Aorta (tissue), 5 donors: ENCODE measurements at places on chromosomes 7 and 10. TPM values are rescaled to one million over a fixed set of nuclear protein-coding genes. Genes with fewer than 3 reads are reported as not detected.

DNA sequence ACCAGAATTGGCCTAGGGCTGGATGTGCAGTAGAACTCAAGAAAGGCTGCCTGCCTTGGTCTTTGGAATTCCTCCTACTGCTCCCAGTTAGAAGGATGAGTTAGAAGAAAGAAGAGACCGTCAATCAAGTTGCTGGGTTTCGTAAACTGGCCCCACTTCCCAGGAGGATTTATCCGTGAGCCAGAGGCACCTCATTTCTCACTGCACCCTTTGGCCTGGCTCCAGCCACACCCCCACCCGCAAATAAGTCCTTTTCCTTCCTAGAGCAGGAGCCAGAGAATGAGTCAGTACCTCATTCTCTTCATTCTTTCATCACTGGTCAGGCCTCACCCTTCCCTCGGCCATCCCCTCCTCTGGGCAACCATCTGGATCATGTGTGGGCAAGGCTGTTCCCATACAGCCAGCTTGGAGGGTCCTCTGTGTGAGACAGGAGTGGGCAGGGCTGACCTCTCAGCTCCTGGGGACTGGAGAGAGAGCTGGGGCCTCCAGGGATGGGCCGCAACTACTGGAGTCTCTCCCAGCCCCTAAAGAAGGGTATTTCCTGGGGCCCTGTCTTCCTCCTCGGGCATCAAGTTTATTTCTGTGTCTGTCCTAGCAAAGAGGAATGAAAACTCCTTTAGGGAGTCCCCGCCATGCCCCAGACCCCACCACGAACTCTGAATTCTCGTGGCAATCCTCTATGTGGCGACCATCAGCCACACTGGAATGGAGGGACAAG is 87.2 kb upstream of the DUSP5 start:
- no peak for DNase-seq

DNA sequence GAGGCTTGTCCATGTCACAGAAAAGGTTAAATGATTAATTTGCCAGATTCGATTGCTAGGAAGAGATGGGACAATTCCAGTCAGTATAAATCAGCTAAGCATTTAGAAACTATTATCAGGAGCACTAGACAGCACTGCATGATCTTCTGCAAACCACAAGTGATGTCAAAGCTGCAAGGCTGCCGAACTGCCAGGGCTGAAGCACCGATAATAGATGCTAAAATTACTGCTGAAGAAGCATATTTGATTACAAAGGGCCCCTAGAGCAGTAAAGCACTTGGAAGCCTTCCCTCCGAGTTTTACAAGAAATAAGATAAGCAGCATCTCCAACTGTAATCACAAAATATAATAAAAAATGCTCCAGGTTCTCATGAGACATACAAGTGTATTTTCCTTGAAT is 40.6 kb downstream of the RNLS start:
- no peak for DNase-seq

The CPA2 gene
- 1.0 TPM for total RNA-seq

DNA sequence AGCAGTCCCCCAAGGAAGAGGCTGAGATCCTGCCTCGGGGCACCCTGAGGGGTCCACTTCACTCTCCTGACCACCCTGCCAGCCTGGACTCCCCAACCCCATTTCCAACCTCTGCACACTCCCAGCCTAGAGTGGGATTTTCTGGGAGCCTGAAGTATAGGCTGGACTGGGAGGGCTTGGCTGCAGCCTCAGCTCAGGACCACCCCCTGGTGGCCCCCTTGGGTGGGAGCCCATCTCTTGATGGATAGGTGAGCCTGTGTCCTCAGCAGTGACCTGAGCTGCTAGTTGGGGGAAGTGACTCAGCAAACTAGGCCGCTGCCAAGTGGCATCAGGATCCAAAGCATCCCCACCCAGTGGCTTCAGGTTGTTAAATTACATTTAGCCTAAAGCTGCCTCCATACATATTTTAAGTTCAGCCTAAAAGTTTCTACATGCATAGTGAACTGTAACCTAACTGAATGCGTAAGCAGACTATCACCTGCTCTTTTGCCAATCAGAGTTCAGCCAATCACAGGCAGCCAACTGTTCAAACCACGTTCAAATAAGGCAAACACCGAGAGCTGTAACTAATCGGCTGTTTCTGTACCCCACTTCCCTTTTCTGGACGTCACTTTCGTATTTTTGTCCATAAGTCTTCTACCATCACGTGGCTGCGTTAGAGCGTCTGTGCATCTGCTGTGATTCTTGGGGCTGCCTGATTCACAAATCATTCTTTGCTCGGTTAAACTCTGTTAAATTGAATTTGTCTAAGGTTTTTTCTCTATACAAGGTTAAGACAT is 144.0 kb downstream of the PLPP4 start:
- DNase-seq, result no peak

The TRIL gene
- total RNA-seq, result 7.0 TPM

The ABHD11 gene
- 11.2 TPM for total RNA-seq

- no peak for DNase-seq
Measured at GRCh38 chr10:114933588-114933987, 4.4 kb upstream of the TRUB1 start.

The PNLIPRP2 gene
- 1.2 TPM for total RNA-seq

DNA sequence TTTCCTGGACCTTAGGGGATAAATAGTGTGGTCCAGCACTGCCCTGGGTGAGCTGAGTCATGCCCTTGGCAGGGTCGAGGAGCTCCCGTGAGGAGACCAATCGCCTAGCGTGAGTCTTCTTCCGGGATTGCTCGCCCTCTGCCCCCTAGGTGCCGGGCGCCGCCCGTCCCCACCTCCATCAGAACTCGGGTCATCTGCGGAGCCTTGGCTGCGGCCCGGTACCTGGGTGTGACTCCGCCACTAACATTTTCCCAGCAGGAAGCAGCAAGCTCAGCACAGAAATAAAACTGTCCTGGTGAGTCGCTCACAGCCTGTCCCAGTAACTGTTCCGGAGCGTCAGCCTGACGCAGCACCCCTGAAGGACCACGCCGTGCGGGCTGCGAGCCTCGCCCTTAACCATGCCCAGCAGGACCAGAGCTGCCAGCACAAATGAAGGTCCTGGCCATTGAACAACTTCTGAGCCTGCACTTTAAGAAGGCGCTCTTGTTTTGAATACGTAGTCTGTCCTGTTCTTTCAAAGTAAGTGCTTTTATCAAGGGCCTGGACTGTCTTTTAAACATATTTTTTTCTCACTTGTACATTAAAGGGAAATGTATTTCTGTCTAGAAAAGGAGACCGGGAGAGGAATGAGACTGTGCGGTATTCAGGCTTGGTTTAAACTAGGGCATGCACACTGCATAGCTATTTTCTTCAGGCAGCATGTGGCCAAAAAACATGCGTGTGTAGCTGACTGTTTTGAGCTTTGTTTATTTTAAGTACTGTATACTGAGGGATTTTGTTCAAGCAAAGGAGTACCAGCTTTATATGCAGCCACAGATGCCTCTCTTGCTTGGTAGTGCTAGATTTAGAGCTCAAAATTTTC is 136.7 kb downstream of the HECW1 start:
- DNase-seq, result no peak

The EBLN1 gene
- total RNA-seq, result not detected

- no peak for DNase-seq
Measured at GRCh38 chr10:88618496-88618895, 31.9 kb downstream of the LIPJ start.

DNA sequence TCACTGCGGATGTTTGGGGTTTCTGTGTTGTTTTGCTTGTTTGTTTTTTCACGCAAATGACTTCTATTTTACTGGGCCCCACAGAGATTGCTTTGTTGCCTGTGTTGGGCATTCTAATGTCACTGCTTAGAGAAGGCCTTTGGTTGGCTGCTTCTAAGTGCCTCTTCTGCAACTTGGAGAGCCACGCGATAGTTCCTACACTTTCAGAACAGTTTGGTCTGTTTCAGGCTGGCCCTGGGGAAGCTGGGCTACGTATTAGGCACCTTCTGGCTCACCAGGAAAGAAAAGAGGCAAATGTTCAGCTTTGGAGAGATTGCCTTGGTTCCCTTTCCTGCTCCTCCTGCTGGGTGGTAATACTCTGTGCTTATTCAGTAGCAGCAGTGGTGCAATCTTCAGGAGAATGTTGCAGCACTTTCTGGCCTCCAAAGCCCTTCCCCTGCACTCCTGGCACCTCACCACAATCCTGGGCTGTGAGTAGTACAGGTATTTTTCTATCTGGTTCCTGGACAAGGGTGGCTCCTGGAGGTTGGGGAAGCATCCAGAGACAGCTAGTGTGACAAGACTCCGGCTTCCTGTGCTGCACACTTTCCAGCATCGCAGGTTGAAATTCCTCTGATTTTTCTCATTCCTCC is 1.2 kb downstream of the ANTXRL start:
- no peak for DNase-seq

DNA sequence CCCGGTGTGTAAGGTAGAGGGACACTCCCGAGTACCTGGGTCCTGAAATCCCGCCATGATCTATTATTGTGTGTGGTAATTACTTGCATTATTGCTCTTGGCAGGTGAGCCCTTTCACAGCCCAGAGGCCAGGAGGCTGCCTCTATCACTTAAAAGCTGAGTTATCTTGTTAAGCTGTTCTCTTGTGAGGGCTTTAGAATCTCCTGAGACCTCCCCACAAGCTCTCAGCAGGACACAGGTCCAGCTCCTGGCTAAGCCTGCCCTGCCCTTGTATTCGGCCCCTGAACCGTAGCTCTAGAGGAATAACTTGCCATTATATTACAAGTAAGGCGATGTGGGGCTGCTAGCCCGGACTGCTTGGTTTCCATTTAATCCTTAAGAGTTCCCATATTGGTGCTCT is 13.9 kb downstream of the SND1 start:
- DNase-seq, result no peak

The H2BK1 gene
- 2.2 TPM for total RNA-seq
